ENCODE measurements at places on chromosomes 4 and X.

DNA sequence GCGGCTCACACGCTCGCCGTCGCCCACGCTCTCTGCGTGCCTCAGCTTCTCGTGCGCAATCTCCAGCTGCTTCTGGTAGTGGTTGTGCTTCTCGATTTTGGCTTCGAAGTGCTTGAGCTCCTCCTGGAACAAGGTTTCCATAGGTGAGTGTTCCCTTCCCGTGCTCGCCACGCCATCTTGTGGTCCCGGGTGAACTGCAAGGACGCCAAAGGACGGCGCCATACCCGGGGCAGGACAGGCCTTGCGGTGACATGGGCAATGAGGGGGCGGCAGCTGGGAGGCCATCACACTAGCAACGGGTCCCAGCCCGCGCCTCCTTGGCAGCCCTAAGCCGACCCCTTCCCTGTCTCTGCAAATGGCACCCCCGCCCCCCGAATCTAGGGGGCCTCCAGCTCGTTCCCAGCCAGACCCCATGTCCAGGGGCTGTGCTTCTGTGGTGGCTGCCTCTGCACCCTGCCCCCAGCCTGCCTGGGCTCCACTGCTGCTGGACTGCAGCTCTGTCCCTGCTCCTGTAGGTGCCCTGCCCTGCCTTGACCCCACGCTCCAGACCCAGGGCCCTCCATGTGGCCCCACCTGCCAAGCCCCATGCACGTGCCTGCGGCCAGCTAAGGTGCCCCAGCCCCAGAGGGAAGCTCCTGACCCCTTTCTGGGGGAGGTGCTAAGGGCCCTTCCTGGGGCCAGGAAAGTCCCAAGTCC is 17.3 kb downstream of the LRPAP1 start:
- DNase-seq, result no peak

DNA sequence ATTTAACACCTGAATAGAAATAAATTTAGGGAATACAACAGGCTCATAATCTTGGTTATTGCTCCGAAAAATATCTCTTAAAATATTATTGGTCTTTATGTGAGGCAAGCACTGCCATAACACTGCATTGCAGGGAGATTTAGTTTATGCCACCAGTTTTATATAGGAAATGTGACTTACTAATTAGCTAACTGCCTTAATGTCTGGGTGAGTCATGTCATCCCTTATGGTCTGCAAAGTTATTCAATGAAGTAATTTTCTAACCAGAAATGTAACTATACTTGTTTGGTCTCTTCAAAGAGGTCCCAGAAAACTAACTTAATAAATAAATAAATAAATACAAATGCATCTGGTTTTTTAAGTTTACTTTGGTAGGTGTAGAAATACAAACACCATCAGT is 597.2 kb downstream of the GALNTL6 start:
- DNase-seq, result no peak

DNA sequence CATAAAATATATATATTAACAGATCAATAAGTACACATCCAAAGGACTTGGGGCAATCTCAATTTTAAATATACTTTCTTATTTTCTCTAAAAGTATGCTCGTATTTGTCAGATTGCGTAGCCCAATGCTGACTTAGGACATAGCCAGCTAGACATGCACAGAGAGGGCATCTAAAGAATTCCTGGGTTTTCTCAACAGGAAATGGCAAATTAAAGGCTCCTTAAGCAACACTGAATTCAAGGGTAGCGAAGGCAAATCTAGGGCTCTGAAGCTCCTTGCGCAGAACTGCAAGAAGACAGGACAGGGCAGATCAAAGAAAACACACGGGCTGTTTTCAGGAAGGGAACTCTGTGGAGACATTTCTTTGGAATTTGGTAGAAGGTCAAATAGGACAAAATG is 94.6 kb upstream of the FTHL17 start:
- DNase-seq, result no peak

DNA sequence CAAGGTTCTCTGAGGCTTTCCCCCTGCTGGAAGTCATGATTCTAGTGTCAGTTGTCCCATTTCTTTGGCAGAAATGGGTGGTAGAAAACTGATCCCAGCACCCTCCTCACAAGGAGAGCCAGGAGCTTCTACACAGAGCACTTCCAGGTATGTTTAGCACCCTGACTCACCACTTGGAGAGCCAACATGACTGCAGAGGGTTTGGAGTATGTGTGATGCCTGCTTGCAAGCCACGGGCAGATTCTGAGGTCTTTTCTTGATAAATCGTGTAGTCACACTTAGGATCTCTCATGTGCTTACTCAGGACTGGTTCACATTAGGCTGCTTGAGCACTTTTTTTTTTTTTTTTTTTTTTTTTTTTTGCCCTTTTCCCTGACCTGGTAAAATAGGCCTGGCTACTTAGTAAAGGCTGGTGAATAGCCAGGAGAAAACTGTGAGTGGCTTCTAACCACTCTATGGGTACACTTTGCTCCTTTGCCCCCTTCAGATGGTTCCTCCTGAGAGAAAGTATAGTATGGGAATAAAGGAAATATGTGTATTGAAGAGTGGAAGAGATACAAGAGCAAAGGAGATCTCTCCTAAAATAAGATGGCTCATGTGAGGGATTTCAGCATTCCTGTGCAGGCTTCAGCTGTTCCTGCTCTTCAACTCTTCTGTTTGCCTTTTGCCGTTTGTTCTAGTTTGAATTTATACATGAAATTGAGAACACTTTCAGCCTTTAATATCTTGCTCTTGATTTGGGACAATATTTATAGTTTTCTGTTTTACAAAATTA is 103.6 kb downstream of the EMCN start:
- no peak for DNase-seq

GRCh38 chrX:131577413-131577812 is 33.5 kb downstream of the OR13H1 start:
- no peak for DNase-seq

GRCh38 chr4:7876201-7876875 is 63.3 kb downstream of the AFAP1 start:
- DNase-seq, result no peak

- DNase-seq, result no peak
Observed at GRCh38 chr4:7559316-7559715, 124.6 kb upstream of the PSAPL1 start.

- DNase-seq, result no peak
Observed at GRCh38 chr4:40870150-40870549, 120.4 kb downstream of the NSUN7 start.

- no peak for DNase-seq
Observed at GRCh38 chr4:3073158-3074077, 920 bp downstream of the HTT-AS start.

DNA sequence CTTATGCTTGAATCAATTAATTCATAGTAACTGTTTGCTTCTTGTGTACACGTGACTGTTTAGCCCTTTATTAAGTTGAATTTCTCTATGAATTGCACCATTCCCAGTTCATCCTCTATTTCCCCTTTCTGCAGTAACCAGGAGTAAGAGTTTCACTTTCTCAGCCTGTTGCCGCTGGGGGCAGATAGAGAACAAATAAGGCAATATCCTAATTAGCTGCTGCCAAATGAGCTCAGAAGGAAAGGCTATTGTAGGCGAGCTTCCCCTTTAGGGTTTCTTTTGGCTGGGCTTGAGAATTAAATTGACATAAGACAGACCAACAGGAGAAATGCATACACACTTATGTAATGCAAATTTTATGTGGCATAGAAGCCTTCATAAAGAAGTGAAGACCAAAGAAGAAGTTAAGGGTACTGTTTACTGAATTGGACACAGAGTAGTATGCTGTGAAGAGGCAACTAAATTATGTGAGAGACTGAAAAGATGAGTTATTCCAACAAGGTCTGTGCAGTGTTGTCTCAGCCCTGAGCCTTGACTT is 1594.7 kb downstream of the TECRL start:
- DNase-seq, result no peak

- no peak for DNase-seq
Observed at GRCh38 chr4:182286931-182287330, 43.7 kb downstream of the TENM3 start.
